ENCODE measurements at places on chromosomes 5 and 9.
A peak's percentile ranks its signal among the peaks of the same experiment; 100 is the strongest.

DNA sequence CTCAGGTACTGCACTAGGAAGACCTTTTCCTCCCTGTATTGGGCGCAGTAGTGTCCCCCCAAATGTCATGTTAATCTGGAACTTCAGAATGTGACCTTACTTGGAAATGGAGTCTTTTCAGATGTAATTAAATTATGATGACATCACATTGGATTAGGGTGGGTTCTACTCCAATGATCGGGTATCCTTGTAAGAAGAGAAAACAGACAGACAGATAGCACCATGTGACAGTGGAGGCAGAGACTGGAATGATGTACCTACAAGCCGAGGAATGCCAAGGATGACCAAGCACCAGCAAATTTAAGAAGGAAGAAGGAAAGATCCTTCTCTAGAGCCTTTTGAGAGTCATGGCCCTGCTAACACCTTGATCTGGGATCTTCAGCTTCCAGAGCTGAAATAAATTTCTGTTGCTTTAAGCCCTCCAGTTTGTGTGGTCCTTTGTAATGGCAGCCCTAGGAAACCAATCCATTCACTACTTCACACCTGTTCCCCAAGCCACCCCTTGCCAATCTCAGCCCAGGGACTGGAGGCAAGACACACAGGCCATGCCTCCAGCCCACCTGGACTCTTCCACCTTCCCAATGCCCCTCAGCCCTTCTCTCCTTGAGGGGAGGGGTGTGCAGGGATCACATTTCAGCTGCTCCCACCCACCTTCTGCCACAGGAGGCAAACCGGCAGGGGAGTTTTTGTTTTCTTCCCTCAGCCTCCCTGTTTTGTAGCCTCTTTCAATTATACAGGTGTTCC, 1.6 kb downstream of the CCNJL start:
- DNase-seq, result no peak

DNA sequence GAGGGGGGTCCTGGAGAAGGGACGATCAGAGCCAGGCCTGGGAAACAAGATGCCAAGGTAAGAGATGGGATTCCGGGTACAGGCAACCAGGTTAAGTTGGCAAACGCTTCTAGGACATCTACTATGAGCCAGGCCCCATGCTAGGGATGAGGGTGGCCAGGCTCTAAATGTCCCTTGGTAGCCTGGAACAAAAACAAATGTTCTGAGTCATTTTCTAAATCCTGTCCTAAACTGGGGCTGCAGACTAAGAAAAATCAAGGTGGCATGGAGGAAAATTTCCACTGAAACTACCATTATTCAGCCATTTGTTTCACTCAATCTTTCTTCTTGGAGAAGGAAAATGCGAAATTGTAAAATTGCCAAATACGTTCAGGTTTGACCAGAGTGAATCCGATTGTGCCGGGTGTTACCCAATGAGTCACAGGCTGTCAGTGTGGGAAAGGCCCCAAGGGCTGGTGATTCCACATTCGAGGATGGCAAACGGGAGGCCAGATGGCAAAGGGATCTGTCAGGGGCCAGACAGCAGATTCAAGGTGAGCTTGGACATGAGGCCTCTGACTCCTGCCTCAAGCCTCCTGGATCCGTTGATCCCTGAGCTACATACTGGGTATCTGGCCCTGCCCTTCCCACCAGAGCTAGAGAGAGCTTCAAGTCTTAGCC, 57.6 kb downstream of the PAX5 start:
- DNase-seq, result no peak

- no peak for DNase-seq
These were observed 143.0 kb downstream of the RXRA start for GRCh38 chr9:134469041-134469875.

DNA sequence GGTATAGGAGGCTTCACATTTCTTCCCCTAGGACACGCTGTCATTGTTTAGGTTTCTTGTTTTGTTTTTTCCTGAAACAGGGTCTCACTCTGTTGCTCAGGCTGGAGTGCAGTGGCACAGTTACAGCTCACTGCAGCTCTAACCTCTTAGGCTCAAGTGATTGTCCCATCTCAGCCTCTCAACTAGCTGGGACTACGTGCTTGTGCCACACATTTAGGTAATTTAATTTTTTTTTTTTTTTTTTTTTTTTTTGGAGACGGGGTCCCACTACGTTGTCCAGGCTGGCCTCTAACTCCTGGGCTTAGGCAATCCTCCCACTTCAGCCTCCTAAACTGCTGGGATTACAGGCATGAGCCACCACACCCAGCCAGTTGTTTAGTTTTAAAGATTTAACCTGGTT, 66.2 kb downstream of the EXOSC2 start:
- no peak for DNase-seq

- peak; percentile 32 for DNase-seq
These were observed 97.6 kb upstream of the CTSL start for GRCh38 chr9:87628346-87628745.

DNA sequence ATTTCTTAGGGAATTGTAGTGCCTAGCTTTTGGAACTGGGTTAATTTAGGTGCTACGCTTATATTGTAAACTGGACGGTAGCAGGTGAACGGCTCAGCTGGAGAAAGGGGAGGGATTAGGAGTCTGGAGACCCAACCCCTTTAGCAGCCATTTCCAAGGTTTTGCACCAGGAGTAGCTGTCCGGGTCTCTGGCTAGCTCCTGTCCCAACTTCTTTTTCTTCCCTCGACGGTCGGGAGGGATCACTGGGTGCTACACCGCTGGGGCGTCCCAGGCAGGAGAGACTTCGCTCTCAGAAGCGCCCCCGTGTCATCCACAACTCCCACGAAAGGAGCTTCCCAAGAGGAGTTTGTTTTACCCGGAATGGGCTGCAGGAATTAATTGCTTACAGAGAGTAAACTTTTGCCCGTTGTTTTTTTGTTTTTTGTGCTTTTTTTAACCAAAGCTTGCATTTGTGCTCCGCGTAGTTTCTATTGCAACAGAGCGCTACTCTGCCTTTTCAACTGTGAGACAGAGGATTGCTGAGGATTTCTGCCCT, 1640.9 kb upstream of the C9orf72 start:
- DNase-seq, result no peak

DNA sequence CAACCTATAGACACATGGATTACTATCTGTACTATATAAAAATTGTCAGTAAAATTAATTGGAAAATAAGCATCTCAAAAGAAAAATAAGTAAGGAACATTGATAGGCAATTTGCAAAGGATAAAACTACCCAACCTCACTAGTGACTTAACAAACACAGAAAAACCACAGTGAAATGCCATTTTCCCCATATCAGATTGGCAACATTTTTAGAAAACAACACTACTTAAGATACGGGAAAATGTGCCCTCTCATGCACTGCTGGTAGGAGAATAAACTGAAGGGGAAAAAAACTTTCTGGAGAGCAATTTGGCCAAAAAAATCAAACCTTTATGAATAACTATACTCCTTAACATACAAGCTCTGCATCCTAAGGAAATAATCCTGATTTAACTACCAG, 254.0 kb downstream of the DEPDC1B start:
- no peak for DNase-seq

DNA sequence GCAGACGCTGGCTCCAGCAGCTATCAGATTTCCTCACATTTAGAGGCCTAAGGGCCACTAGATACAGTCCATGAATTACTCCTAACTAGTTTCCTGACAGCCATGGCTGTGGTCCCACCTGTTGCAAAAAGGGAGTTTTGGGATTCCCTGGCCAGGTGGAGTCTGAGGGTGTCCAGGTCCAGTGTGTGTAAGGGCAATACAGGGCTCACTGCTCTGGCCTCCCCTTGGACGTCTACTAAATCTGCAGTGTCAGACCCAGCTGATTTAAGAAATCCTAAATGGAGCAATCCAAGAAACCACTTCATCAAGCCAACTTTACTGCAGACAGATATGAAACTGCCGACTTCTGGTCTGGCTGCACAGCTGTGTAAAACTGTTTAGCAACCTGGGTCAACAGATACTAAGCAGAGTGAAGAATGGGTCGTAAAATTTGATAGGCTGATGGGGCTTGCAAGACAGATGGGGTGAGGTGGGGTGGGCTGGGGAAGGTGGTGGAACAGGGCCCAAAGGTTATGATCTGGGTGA, 116.4 kb downstream of the GADD45G start:
- peak; percentile 70 for DNase-seq

DNA sequence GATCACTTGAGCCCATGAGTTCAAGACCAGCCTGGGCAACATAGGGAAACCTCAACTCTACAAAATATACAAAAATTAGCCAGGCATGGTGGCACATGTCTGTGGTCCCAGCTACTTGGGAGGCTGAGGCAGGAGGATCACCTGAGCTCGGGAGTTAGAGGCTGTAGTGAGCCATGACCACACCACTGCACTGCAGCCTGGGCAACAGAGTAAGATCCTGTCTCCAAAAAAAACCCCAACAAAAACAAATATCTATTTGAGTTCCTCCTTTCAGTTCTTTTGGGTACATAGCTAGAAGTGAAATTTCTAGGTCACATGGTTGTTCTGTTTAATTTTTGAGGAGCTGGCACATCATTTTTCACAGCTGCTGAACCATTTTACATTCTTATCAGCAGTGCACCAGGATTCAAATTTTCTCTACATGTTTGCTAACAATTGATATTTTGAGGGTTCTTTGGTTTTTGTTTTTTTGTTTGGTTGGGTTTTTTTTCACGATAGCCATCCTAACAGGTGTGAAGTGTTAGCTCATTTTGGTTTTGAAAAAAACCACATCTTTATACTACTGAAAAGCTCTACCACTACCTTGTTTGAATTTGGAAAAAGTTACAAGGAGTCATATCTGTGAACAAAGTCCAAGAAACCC, 176.9 kb upstream of the SLC12A2 start:
- DNase-seq, result no peak

GRCh38 chr5:10973316-10973715, 212.3 kb upstream of the DAP start:
- no peak for DNase-seq

GRCh38 chr5:43215073-43215631, 23.1 kb downstream of the NIM1K start:
- DNase-seq, result peak; percentile 59

DNA sequence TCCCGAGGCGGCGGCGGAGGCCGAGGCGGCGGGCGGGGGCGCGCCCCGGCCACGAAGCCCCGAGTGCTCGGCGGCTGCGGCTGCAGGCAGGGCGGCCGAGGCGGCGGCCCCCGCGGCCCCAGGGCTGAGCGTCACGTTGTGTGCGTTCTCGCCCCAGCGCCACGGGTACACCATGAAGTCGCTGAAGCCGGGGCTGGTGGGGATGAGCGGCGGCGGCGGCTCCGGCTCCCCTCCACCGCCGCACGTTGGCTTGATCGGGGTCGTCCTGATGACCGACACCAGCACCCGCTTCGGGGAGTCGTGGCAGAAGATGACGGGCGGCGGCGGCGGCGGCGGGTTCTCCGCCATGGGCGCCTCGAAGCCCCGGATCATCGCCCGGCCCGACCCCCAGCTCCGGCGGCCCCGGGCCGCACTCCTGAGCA, 498 bp downstream of the ZNF367 start:
- no peak for DNase-seq

DNA sequence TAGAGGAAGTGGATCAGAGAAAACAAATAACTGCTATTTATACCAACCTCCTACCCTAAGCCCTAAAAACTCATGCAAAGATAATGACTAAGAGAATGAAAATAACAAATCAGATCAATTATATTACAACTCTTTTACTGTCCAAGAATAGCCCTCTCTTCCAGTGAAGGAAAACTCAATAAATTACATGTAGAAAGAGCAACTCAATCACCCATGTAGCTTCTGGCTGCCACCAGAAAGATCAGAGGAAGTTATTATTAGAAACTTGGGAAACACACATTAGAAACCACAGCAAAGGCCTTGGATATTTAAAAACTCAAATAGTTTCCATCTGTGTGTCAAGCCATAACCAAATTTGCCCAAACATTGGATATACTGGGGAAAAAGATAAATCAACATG, 134.0 kb upstream of the TARS1 start:
- no peak for DNase-seq

- no peak for DNase-seq
These were observed 71.7 kb downstream of the ENTREP1 start for GRCh38 chr9:69396759-69397158.

DNA sequence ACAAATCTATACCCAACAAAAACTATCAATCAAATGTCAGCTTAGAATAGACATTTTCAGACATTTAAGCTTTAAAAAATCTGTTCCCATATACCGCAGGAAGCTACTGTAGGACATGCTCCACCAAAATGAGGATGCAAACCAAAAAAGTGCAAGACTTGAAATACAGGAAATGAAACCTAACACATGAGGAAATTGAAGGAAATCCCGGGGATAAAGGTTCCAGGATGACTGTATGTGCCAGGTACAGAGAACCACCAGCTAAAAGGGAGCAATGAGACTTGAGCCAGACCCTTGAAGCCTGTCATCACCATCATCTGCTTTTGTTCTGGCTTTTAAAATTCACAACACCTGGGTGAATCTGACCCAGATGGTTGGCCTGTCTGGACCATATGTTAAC, 21.4 kb downstream of the DIAPH1 start:
- DNase-seq, result peak; percentile 67

GRCh38 chr5:68661237-68661636, 432.6 kb upstream of the SLC30A5 start:
- peak; percentile 6 for DNase-seq

DNA sequence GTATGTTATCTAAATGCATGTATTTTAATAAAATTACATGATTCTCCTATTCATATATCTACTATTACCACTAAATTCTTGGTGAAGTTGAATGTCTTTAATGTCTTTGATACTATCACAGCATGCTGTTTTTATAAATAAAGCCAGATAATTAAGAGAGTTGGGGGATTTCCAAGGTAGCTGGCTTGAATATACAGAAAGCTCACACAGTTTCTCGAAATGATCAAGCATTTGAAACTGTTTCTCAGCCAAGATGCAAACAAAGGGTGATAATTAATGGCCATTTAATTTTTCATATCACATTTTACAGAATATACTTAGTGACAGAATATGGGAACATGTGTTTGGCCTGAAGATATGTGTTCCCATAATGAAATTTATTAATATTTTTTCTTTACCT, 145.6 kb upstream of the CDH12 start:
- DNase-seq, result no peak

GRCh38 chr5:763998-764781, 20.3 kb downstream of the ZDHHC11B start:
- DNase-seq, result no peak

GRCh38 chr9:89899573-89899972, 294.8 kb downstream of the GADD45G start:
- DNase-seq, result peak; percentile 30

GRCh38 chr9:137067860-137068538, 2.4 kb downstream of the SAPCD2 start:
- DNase-seq, result peak; percentile 88

GRCh38 chr9:124453586-124454191, 3.4 kb downstream of the ADGRD2 start:
- no peak for DNase-seq

- DNase-seq, result no peak
These were observed 214.2 kb downstream of the FANCC start for GRCh38 chr9:95103281-95103771.

GRCh38 chr9:14530841-14531240, 162.4 kb downstream of the ZDHHC21 start:
- DNase-seq, result no peak

- peak; percentile 73 for DNase-seq
These were observed 14.9 kb upstream of the C5orf63 start for GRCh38 chr5:127088251-127088650.

GRCh38 chr9:122374885-122375420, 4.1 kb downstream of the PTGS1 start:
- DNase-seq, result peak; percentile 71

Data from suppressor macrophage (primary cell).